ENCODE measurements at places on chromosomes 5 and 9. TPM values are rescaled to one million over a fixed set of nuclear protein-coding genes. Genes with fewer than 3 reads are reported as not detected.
A peak's percentile ranks its signal among the peaks of the same experiment; 100 is the strongest.

DNA sequence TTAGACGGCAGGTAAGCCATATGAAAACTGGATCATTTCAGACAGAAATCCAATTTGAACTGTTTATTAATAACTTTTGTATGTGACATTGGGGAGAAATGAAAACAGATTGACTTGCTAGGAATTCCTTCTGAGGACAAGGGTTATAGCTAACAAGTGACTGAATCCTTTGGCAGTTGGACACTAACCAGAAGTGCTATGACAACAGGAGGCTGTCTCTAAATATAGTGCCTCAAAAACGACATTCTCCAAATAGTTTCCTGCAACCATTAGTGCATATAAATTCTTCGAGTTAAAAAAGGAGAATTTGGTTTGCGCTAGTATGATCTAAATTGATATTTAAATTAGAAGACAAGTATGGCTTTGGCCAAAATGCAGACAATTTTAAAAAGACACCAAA, 338.6 kb downstream of the PTPRD start:
- no peak overlapping the region for H3K4me3 ChIP-seq
- no peak for DNase-seq
- no peaks in the 10 kb centered on the region for H3K36me3 ChIP-seq

GRCh38 chr5:154708846-154709245, 46.3 kb upstream of the LARP1 start:
- DNase-seq, result no peak
- no peaks in the 10 kb centered on the region for H3K4me1 ChIP-seq

ZFP2 gene
- total RNA-seq, result 3.0 TPM

DNA sequence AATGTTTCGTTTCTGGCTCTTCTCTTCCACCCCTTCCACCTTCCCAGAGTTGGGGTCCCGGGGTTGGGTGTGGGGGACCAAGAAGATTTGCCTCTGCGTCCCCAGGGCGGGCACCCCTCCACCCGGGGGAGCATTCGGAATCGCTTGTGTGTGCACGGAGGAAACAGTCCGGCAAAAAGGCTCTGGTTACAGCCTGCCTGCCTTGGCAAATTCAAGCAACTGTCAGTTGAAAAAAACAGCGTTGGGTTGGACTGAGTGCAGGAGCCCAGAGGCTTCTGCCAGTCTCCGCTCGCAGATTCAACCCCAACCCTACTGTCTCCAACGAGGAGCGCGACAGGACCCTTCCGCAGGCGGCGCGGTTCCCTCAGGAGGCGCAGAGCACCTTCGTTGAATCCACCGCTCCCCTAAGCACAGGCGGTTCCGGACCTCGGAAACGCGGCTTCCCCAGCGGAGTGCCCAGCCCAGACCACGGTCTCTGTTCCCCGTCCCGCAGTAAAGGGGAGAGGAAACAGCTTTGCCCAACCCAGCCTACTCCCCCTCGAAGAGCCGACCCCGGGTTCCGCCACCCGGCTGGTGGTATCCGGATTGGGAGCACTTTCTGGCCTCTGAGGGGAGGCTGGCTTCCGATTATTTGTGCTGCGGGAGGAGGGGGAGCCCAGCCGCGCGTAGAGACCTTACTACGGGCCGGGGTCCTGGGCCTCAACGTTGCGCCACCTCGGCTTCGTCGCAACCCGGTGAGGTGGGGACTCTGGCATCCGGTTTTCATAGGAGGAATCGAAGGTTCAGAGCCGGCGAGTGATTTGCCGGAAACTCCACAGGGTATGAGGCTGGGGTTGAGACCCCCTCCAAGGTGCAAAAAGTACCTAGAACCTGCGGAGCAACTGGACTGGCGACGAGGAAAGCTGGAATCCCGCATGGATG, 9.6 kb downstream of the LHX6 start:
- no peak overlapping the region for H3K4me3 ChIP-seq
- H3K27ac ChIP-seq, result no peak overlapping the region
- H3K36me3 ChIP-seq, result no peaks in the 10 kb centered on the region
- H3K27me3 ChIP-seq, result no peaks in the 10 kb centered on the region
- H3K4me1 ChIP-seq, result peaks cover 6% of the 10 kb centered on the region

DNA sequence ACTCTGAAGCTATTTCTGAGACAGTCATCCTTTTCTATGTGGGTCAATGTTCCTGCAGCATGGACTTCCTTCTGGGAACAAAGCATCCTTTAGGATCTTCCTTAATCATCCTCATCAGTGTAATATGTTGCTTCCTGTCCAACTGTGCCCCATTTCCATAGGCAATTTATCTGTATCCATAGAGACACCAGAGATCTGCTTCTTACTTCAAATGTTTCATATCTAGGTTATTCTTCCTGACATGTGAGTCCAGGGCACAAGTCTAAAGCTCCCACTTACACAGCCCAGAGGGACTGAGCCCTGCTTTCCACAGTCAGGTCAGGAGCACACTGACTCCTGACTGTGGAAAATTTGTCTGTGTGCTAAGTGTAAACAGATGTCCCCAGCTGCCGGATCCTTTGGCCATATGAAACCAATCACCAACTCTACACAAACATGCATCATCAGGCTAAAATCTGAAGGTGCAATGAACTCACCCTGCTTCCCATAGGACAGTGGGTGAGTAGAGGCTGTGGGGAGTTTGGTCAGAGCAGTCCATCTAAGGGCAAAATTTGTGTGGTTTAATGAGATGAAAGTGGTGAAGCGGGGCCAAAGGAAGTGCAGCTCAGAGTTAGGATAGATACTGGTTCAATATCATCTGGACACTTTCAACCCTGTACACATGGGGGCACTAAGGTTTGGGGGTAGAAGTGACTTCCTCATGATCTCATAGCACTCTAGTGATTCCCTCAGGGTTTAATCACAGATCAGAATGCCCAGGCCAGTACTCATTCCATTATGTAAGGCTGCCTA, 85.2 kb upstream of the TNC start:
- DNase-seq, result no peak
- H3K4me3 ChIP-seq, result no peak overlapping the region
- no peak overlapping the region for H3K27ac ChIP-seq
- H3K27me3 ChIP-seq, result no peaks in the 10 kb centered on the region
- no peaks in the 10 kb centered on the region for H3K36me3 ChIP-seq

DNA sequence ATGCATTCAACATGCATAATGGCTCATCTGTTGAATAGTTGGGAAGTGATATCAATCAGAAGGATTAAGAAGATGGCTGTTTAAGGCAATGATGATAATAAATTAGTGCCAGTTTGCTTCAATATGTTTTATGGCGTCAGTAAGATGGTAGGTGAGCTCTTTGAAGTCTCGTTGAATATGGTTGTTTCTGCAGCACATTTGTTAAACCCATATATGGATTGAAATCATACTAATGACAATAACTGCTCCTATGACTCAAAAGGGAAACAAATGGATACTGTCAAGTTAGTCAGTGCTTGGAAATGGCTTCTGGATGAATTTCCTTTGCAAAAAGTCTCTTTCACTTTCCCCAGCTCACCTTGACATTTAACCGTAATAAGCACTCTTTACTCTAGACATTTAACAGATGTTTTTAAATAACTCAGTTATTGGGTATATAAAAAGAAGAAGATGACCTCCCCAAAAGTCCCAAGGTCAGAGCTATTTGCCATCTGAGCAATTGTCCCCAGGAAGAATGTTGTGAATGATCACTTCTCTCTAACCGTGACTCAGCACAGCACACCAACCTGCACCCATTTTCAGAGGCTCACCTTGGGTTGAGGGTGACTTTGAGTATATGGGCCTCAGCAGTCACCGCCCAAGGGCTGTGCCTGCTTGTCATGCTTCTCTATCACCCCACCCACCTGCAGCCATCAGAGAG, 133.4 kb downstream of the GRIA1 start:
- no peaks in the 10 kb centered on the region for H3K4me1 ChIP-seq
- H3K27me3 ChIP-seq, result no peaks in the 10 kb centered on the region
- no peak overlapping the region for H3K27ac ChIP-seq
- H3K36me3 ChIP-seq, result no peaks in the 10 kb centered on the region
- H3K4me3 ChIP-seq, result no peak overlapping the region
- no peak for DNase-seq

GRCh38 chr5:56616454-56617160, 198.7 kb upstream of the MAP3K1 start:
- H3K36me3 ChIP-seq, result no peaks in the 10 kb centered on the region
- H3K27me3 ChIP-seq, result no peaks in the 10 kb centered on the region
- H3K4me3 ChIP-seq, result no peak overlapping the region

DNA sequence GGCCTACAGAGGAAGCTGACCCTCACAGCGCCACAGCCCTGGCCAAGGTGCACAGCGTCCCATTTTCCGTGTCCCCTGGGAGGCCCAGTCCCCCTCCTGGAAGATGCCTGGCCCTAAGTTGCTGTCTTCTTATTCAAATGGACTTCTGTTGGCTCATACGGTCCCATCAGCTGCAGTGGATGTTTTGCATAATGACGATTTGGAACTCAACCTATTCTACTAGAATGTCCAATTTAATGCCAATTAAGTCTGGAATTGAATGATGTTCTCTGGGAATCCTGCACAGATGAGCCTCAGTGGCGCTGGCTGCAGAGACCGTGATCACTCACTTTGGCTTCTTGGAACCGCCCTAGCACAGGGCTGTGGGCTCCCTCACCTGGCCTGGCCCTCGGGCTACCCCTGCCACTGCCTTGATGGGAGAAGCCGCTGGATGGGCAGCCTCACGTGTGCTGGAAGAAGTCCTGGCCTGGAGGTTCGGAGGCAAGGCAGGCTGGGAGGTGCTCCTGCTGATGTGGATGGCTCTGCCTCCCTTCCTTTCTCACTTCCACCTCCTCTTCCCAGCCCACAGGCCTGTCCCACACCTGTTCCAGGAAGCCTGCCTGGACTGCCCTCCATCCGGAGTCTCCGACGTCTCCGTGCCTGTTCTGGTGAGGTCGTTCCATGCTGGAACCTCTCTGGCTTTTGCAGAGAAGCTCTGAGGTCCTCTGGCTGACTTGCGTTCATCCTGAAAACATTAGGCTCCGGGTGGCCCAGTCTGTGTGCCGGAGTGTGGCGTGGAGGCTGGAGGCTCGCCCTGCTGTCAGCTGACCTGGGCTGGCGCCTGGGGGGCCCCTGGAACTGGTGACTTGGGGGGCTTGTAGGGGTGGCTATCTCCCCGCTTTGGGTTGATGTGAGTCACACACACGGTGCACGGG, 147.1 kb downstream of the RXRA start:
- peaks cover 26% of the 10 kb centered on the region for H3K4me1 ChIP-seq
- no peaks in the 10 kb centered on the region for H3K27me3 ChIP-seq
- H3K27ac ChIP-seq, result peak overlapping the region; percentile 69
- no peak overlapping the region for H3K4me3 ChIP-seq
- DNase-seq, result no peak
- no peaks in the 10 kb centered on the region for H3K36me3 ChIP-seq

- H3K27me3 ChIP-seq, result no peaks in the 10 kb centered on the region
- H3K4me1 ChIP-seq, result no peaks in the 10 kb centered on the region
- no peak for DNase-seq
- no peak overlapping the region for H3K4me3 ChIP-seq
These were observed 290.2 kb upstream of the MAP3K1 start for GRCh38 chr5:56525113-56525512.

FSTL4 gene
- total RNA-seq, result not detected

- no peak for DNase-seq
- H3K4me3 ChIP-seq, result no peak overlapping the region
- no peaks in the 10 kb centered on the region for H3K36me3 ChIP-seq
- no peaks in the 10 kb centered on the region for H3K4me1 ChIP-seq
- H3K27ac ChIP-seq, result no peak overlapping the region
These were observed 20.6 kb downstream of the ARL15 start for GRCh38 chr5:54289769-54290168.

AGTPBP1 gene
- total RNA-seq, result 11.8 TPM

UBE2QL1 gene
- total RNA-seq, result 0.83 TPM

DNA sequence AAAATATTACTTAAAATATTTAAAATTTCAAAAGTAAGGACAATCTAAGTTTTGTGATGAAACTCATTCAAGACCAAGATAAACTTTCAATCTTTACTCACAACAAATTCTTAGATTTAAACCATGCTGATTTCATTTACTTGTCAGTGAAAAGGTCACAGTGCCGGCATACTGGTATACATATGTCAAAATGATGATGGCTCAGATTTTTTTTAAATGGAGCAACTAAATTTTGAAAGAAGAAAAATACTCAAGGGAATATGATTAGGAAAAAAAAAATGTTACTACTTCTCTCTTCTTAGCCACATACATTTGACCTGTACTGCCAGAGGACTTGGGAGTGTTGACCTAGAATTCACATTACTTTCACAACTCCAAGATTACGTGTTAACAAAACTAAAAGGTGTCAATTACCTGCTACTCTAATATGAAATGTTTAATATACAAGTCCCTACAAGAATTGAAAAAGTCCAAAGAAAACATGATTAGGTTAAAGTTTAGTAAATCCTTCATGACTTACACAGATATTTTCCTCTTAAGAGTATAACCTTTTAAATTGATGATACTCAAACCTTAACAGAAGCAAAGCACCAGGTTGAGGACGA, 4.6 kb downstream of the EFNA5 start:
- no peak overlapping the region for H3K4me3 ChIP-seq
- no peak overlapping the region for H3K27ac ChIP-seq
- no peaks in the 10 kb centered on the region for H3K36me3 ChIP-seq
- DNase-seq, result no peak

Measured in ovary (tissue), 10 donors.